Activated CD8-positive, alpha-beta T cell treated with anti-CD3 and anti-CD28 coated beads for 36 hours (primary cell): ENCODE measurements at places on chromosomes 3 and 15.
A peak's percentile ranks its signal among the peaks of the same experiment; 100 is the strongest.

DNA sequence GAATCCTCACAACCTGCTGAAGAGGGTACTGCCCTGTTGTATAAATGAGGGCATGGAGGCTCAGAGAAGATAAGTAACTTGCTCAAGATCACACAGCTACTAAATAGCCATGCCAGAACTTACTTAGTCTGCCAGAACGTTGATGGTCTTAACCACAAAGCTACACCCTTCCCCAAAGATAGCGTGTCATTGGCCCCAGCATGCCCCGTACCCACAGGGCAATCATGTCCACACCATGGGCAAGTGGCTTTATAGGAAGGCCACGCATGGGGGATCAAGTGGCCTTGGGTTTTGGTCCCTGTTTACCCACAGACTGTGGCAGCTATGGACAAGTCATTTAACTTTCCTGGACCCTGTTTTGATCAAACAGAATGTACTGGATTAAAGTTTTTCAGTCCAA lies 15.9 kb upstream of the ARHGEF3 start:
- DNase-seq, result no peak

- DNase-seq, result no peak
These were observed 413.9 kb downstream of the SHQ1 start for GRCh38 chr3:72434296-72434695.

DNA sequence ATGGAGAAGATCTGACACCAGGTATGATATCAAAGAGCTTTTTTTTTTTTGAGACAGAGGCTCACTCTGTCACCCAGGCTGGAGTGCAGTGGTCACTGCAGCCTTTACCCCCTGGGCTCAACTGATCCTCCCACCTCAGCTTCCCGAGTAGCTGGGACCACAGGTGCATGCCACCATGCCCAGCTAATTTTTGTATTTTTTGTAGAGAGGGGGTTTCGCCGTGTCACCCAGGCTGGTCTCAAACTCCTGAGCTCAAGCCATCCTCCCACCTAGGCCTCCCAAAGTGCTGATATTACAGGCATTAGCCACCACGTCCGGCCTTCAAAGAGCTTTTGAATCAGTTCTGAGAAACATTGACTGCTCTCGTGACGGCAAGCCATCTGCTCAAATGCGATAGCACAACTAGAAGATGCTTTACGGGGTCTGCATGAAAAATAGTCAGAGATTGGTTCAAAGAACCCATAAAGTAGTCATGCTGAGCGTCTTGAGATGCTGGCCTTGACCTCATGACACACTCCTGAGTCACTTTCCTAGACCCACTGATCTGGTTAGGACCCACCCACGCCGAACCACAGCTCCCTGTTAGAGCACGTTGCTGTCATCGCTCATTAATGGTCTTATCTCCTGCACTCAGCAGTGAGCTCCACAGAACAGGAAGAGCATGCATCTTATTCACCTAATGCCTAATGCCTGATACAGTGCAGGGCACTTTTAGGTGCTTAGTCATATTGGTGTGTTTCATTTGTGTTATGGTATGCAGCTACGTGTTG lies 57.0 kb upstream of the NR2F2 start:
- DNase-seq, result peak; percentile 61

DNA sequence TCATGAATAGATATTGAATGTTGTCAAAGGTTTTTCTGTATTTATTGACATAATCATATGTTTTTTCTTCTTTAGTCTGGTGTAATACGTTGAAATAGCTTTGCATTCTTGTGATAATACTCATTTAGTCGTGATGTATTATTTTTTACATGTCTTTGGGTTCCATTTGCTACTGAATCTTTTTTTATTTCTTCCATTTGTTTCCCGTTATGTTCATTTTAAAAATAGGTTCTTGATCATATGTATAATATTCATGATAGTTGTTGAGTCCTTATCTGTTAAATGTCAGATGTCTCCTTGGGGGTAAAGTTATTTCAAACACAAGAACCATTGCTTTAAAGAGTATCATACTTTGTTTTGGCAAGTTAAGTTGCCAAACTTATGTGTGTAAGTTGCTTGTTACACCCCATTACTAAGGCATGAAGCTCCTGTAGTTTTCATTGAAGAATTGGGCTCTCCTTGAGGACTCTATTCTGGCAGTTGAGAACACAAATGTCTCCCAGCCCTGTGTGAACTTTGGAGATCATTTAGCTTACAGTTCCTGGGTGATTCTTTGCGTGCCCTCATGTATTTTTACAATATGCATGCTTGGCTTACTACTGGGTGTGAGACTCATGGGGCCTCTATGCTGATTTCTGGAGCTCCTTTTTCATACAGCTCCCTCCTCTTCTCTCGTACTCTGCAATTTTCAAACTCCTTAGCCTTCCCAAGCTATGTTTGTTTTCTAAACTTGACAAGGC lies 8.3 kb downstream of the AKAP13 start:
- DNase-seq, result no peak

GRCh38 chr3:197983076-197983475 lies 23.1 kb downstream of the LMLN start:
- no peak for DNase-seq

DNA sequence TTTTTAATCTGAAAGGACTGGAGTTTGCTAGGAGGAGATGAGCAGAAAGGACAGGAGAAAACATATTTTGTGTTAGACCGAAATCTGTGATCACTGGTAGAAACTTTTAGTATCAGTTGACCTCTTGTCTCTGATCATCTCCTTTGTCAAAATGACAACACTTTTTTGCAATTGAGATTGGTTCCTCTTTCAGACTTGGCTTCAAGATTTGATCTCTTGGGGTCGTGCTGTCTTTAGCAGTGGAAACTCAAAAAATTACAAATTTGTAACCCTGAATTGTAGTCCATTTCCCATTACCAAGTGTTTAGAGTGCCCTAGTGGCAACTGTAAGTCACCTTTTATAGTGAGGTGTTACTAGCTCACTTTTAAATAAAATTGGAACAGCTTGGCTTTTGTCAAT lies 107.4 kb downstream of the KLHL25 start:
- no peak for DNase-seq

- no peak for DNase-seq
These were observed 129.7 kb upstream of the TUSC7 start for GRCh38 chr3:116579840-116580239.

GRCh38 chr15:41683955-41684354 lies 23.8 kb downstream of the MGA start:
- DNase-seq, result no peak

DNA sequence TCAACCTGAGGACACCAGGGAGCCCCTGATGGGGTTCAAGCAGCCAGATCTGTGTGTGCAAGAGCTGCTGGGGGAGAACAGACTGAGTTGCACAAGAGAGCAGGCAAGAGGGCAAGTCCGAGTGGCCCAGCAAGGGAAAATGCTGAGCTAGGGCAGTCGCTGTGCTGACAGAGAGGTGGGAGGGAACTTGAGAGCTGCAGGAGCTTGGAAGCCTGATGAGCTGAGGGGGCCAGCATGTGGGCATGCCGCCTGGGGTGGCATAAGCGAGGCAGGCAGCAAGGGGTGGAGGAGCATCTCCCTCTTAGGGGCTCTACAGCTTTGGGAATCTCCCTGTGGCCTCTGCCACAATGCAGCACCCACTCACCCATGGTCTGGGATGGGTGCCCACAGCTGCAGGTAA lies 4.7 kb upstream of the CORO2B start:
- DNase-seq, result no peak

DNA sequence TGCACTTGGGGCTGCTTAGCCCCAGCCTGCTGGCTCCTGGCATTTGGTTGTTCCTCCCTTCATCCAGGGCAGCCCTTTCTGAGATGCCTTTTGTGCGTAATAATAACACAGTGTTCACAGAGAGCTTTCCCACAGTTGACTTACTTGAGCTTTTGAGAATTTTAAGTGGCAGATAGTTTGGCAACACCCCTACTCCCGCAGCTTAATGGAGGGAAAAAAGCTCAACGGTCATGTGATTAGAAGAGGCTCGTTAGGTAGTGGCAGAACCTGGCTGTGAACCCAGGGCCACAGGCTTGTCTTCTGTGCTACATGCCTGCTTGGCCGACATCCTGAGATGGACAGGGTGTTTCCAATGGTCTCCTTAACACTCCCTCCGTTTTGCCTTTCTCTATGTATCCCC lies 4.7 kb downstream of the KBTBD13 start:
- no peak for DNase-seq

- DNase-seq, result no peak
These were observed 63.4 kb upstream of the IL12A start for GRCh38 chr3:159925248-159925647.

- no peak for DNase-seq
These were observed 108.5 kb downstream of the SYNPR start for GRCh38 chr3:63386568-63386967.

GRCh38 chr3:20401253-20401652 lies 215.2 kb upstream of the SGO1 start:
- DNase-seq, result no peak

GRCh38 chr3:172224560-172225214 lies 185.3 kb downstream of the FNDC3B start:
- DNase-seq, result no peak

- no peak for DNase-seq
These were observed 74.6 kb downstream of the ITGB5 start for GRCh38 chr3:124812291-124813265.

DNA sequence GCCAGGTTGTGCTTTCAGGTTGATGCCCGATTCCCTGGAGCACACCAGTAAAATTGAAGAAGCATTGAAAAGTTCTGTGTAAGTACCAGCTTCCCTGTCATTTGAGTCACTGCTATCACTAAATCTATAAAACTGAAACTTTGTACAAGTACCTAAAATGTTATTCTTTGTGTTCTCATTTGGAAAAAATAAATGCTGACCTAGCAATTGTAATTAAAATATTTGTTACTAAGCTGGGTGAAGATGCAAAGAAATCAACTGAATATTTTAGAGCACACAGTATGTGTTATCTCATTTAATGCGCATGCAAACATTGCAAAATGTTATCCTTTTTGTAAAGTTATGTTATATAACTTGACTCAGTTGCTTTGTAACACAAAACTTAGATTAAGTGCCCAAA lies 733.7 kb downstream of the TBL1XR1 start:
- DNase-seq, result no peak

DNA sequence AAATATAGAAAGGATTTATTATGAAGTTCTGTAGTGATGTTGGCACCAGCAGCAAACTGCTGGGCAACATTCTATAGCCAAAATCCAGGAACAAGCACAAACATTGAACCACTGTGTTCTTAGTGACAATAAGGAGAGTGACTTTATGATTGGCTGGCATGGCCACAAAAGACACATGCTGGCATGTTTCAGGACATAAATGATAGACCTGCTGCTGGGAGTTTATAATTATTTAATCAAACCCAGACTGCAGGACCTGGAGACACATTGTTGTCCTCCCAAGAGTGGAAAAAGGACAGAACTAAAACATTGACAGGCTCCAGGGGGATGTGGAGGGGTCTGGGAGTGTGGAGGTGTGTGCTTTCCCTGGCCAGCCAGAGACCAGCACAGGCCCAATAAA lies 255.3 kb upstream of the LRTM1 start:
- DNase-seq, result no peak

GRCh38 chr3:59808446-59808845 lies 758.6 kb upstream of the CFAP20DC start:
- no peak for DNase-seq

DNA sequence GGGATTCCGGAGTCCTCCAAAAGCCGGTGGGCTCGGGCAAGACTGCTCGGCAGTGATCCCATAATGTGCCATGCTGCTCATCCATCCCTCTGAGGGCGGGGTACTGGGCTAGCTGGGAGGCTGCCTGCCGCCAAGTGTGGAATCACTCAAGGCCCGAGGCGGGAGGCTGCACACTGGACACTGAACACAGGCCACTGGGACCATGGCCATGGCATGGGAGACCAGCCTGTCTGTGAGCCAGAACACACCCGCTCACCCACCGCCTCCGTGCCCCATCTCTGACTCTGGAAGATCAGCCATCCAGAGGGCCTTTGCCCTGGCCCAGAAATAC lies 1.4 kb downstream of the C3orf22 start:
- no peak for DNase-seq

GRCh38 chr15:91952216-91952615 lies 98.7 kb downstream of the SLCO3A1 start:
- DNase-seq, result no peak

- DNase-seq, result no peak
These were observed 5.0 kb upstream of the UACA start for GRCh38 chr15:70768257-70768883.

GRCh38 chr15:69941706-69942495 lies 155.8 kb downstream of the TLE3 start:
- no peak for DNase-seq

DNA sequence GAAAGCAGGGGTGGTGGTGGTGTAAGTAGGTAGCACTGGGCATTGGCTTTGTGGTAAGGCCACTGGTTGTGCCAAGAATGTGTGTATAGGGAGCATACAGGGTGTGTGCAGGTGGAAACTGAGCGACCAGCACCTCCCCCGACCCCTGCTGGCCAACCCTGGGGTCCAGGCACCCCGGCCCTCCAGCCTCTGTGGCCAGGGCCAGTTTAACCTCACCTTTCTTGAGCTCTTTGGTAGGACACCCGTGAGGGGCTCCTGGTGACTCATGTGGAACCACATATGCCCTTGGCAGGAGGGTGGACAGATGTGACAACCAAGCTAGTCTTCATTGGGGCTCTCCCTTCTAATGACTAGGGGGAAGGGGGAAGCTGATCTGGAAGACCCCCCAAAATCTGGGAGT lies 19.5 kb downstream of the SHF start:
- DNase-seq, result no peak

DNA sequence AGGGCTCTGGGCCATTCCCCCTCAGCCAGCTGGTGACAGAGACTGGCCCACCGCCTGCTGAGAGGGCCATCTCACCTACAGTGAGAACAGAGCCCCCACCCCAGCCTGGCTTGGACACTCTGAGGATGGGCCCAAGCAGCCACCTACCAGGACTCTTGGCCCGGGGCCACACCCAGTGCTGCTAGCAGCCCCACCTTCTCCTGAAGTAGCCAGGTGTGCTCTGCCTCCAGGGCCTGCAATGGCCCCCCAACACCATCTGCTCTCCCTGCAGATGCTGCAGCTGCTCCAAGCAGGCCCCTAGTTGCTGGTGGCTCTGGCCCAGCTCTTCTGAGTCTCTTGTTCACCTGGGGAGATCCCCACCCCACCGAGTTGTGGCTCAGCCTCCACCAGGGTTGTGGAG lies 6.8 kb upstream of the CLK3 start:
- no peak for DNase-seq

- no peak for DNase-seq
These were observed 141.8 kb upstream of the NECTIN3 start for GRCh38 chr3:110929816-110930215.

DNA sequence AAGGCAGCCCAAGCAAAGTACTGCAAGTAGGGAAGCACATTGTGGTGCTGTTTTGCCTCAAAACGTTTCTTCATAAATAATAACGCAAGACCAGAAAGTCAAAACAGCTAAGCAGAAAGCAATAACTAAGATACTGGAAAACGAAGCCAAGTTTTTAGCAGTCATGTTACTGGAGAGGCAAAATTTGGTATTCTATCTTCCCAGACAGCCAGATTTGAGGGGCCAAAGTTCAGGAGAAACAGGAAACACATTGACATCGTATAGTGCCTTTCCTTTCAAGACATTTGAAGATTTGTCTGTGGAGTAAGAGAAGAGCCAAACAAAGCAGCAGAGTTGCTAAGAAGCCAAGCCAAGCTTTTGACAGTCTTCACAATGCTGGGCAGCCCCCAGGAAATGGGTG lies 843.6 kb upstream of the NECTIN3 start:
- no peak for DNase-seq
